Stimulated activated CD4-positive, alpha-beta T cell treated with anti-CD3 and anti-CD28 coated beads, Interleukin-12 subunit alpha, Interleukin-12 subunit beta, amount 100 ng/mL, for 48 hours (primary cell): ENCODE measurements at places on chromosomes 6 and 20.

- DNase-seq = no peak
Measured at GRCh38 chr6:11772109-11772825, 6.3 kb downstream of the ADTRP start.

DNA sequence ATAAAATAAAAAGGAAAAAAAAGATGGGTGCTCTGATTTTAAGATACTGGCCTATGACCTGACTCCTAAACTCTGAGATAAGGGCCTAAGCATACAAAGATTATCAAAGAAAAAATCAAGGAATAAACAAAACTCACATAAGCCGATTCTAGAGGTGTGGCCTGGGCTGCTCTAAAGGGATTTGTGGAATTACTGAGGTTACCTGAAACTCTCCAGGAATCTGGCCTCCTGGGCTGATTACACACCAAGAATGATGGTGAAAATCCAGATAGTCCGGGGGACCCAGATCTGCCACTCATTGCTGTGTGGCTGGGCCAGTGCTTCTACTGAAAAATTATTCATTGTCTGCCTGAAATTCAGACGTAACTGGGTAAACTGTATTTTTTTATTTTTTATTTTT, 122.7 kb upstream of the RNF24 start:
- DNase-seq = no peak

DNA sequence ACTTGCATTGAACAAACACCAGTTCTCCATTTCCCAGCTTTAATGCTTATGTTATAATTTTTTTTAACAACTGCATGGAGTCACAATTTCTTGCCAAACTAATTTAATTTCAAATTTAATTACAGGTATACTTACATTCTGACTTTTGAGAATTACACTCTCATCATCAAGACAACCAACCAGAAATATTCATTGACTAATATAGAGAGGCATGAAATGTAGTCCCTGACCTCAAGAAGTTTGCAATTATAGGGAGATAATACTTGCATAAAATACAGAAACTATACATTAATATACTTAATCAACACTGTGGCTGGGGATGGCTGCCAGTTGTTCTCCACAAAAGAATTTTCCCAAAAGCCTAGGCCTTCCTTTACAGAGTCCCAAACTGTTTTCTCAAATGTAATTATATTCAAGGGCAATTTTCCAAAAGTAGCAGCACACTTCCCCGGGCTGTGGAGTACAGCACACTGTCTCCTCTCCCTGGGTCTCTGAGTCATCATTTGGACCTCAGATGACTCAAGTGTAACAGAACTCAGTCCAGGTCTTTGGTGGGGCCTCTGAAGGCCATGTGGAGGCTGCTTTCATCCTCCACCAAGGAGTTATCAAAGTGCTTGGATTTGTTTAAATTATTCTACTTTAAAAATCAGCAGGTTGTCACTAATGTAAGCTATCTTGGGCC, 114.1 kb downstream of the KIF16B start:
- DNase-seq = no peak

DNA sequence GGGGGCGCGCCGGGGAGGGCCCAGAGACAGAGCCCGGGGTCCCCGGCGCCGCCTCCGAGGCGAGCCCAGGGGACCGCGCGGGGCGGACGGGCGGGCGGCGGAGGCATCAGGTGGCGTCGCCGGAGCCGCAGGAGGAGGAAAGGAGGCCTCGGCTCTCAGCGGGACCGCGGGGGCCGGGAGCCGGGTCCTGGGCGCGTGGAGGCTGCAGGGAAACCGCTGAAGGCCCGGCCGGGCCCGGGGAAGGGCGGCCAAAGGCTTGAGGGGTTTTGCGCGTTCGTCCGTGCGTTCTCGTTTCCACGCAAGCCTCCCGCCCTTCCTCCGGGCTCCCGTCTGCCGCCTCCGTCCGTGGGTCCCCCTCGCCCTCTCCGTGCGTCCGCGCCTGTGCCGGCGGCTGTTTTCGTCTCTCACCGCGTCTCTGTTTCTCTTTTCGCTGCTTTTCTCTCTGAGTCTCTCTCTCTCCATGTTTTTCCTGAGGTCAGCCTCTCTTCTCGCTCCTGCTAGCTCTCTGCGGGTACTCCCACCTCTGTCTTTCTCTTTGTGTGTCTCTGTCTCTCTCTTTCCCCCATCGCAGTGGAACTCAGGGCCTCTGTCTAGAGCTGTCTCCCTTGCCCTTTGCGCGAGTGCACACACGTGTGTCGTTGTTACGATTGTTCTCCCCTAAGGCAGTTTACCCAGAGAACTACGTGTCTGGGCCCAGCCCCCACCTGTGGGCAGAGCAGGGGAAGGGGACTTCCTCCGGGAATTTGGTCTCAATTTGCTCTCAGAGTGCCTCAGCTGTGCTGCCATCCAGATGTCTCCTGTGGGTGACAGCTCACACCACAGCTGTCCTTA, 2.1 kb downstream of the IRF4 start:
- DNase-seq = no peak

- no peak for DNase-seq
Measured at GRCh38 chr6:95087394-95088097, 489.8 kb upstream of the MANEA start.

DNA sequence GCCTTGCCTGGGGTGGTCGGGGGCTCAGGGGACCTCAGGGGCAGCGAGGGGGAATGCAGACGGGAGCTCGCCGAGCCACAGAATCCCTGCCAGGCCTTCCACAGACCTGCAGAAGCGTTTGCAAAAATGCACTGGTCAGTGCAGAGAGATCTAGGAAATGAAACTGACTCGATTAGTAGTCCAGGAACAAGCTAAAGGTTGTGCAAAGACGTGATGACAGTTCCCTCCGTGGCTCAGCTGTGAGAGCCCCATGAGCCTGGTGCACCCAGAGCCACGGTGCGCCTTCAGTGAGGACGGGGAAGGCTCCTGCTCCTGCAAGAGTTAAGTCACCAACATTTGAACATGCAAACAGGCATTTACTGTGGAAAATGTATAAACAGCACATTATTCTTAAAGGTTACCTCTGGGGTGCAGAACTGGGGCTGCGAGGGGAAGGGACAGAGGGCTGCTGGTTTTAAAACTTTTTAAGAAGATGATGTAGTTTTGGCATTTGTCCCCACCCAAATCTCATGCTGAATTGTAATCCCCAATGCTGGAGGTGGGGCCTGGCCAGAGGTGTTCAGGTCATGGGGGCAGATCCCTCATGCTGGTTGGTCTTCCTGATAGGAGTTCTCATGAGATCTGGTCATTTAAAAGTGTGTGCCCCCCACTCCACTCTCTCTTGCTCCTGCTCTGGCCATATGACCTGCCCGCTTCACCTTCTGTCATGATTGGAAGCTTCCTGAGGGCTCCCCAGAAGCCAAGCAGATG, 147.3 kb downstream of the DLL1 start:
- no peak for DNase-seq

DNA sequence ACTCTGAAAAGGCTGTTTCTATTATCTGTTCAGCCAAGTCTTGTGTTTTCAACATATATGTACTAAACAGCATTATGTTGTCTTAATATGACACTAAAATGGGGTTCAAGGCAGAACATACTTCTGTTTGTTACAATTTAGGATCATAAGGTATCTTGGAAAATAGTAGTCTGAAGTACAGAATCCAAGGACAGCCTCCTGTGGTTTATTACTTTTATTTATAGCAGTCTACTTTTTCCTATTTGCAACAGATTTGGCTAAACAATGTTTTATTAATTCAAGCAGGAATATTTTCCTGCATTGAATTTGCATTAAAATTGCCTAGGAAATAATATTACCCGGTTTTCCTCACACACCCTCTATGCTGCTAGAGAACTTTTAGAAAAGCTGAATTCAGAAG, 67.7 kb downstream of the PLEKHG1 start:
- no peak for DNase-seq

DNA sequence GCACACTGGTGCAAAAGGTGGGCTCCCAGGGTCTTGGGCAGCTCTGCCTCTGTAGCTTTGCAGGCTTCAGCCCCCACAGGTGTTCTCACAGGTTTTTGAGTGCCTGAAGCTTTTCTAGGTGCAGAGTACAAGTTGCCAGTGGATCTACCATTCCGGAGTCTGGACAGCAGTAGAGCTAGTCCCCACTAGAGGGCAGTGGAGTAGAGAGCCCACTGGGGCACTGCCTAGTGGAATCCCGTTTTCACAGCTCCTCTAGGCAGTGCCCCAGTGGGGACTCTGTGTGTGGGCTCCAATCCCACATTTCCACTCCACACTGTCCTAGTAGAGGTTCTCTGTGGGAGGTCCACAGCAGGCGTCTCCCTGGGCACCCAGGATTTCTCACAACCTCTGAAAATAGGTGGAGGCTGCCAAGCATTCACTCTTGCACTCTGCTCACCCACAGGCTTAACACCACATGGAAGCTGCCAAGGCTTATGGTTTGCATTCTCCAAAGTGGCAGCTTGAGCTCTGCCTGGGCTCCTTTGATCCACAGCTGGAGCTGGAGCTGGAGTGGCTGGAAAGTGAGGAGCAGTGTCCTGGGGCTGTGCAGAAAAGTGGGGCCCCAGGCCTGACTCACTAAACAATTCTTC, 86.3 kb upstream of the PROKR2 start:
- DNase-seq = peak; percentile 15

DNA sequence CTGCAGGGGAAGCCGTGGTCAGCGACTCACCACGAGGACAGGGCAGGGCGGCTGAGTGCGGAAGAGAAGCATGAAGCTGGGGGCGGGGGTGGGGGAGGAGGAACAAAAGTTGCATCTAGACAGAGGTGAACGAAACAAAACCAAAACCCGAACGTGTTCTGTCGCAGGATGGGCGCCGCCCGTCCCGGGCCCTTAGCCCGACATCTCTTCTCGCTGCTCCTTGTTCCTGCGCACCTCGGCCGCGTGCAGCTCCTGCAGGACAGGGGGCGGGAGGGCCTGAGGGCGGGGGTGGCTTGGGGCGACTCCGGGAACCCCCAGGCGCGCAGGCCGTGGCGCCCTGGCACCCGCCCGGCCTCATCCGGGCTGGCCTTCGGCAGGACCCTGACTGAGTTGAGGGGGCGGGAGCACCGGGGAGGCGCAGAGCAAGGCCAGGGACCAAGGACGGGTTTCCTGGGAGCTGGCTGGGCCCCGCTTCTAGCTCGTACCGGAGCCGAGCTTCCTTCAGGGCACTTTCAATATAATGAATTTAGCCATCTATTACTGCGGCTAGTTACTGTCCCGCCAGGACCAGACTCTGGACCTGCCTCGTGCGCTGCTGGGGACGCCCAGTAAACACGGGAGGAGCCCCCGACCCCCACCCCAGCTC, 12.0 kb downstream of the STMN3 start:
- DNase-seq = no peak

- no peak for DNase-seq
Measured at GRCh38 chr6:119308048-119308570, 41.5 kb downstream of the MAN1A1 start.

DNA sequence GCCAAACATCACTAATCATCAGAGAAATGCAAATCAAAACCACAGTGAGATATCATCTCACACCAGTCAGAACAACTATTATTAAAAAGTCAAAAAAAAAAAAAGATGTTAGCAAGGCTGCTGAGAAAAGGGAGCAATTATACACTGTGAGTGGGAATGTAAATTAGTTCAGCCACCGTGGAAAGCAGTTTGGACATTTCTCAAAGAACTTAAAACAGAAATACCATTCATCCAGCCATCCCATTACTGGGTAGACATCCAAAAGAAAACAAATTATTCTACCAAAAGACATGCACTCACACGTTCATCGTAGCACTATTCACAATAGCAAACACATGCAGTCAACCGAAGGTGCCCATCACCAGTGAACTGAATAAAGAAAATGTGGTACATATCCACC, 213.9 kb downstream of the TTLL2 start:
- no peak for DNase-seq

DNA sequence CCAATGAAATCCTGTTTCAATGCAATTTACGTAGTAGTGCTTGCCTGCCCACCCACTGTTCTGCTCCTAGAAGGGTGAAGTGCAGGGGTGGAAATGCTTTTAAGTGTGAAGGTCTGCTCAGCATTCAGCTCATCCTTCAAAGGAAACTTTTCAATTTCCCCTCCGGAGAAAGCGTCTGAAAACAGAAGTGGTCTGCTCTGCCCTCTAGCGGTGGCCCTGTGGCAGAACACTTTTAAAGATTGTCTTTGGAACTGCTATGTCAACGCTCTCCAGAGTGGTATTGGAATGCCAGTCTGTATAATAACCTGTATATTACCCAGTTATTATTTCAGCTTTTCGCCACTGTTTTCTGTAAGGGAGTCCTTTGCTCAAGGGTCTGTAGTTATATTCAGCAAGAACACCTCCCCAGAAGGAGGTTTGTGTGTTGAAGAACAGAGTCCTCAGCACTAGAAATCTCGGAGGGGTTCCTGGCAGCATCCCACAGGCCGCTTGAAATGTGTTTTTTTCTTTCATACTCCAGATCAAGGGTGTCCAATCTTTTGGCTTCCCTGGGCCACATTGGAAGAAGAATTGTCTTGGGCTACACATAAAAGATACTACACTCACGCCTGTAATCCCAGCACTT, 63.1 kb upstream of the KLHL31 start:
- DNase-seq = no peak

- DNase-seq = no peak
Measured at GRCh38 chr20:34110745-34111641, 1.1 kb downstream of the EIF2S2 start.

- DNase-seq = no peak
Measured at GRCh38 chr6:5680095-5680494, 326.6 kb downstream of the NRN1 start.

DNA sequence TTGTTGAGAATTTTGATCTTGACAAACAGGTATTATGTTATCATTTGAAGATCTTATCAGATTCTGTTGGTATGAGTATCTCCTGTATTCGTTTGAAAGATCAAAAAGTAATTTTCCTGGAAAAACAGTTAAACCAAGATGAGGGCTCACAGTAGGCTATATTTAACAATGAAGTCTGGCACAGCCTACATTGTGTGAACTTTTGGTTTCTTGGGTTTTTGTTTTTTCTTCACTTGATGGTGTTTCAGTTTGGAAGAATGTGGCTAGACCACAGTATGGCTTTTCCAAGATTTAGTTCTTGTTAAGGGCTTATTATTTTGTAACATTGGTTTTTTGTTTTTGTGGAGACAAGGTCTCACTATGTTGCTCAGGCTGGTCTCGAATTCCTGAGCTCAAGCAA, 306.4 kb downstream of the CDKAL1 start:
- no peak for DNase-seq

GRCh38 chr6:135675862-135676261, 175.6 kb upstream of the PDE7B start:
- DNase-seq = peak; percentile 46

GRCh38 chr6:25788305-25788922, 33.9 kb downstream of the SLC17A4 start:
- peak; percentile 53 for DNase-seq

DNA sequence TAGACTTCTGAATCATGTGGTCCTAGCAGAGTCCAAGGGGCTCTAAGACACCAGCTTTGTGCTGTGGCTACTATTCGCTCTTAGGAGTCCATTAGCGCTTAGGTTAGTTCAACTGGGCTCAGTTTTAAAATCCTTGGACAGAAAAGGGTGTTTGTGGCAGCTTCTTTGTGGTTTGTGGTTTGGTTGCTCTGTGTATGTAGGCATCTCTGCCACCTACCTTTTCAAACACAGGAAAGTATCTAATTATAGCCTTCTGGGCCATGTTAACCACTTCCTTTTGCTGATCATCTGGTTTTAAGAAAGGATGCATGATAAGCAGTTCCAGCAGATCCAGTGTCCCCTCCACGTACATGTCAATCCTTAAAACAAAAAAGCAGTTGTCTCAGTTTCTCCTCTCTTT, 10.8 kb downstream of the GSTA4 start:
- peak; percentile 48 for DNase-seq
